ENCODE measurements at places on chromosomes 6 and 20. TPM values are rescaled to one million over a fixed set of nuclear protein-coding genes. Genes with fewer than 3 reads are reported as not detected.

PACSIN1 gene
- not detected for total RNA-seq

GMNN gene
- 8.1 TPM for total RNA-seq

ITCH gene
- 42.8 TPM for total RNA-seq

MMP24 gene
- total RNA-seq = not detected

MRAP2 gene
- 47.3 TPM for total RNA-seq

OR12D3 gene
- not detected for total RNA-seq

SLC17A1 gene
- not detected for total RNA-seq

NPBWR2 gene
- not detected for total RNA-seq

KAT14 gene
- 1.7 TPM for total RNA-seq

CCN5 gene
- total RNA-seq = 377 TPM

ZNF334 gene
- not detected for total RNA-seq

SCGN gene
- not detected for total RNA-seq

TOMM34 gene
- total RNA-seq = 11.1 TPM

BTNL2 gene
- not detected for total RNA-seq

GLYATL3 gene
- not detected for total RNA-seq

SLC22A2 gene
- not detected for total RNA-seq

PDE7B gene
- total RNA-seq = 6.0 TPM

PSORS1C2 gene
- total RNA-seq = 5.2 TPM

COX7A2 gene
- total RNA-seq = 360 TPM

PSMB9 gene
- total RNA-seq = 42.8 TPM

COL12A1 gene
- total RNA-seq = 140 TPM

MOG gene
- total RNA-seq = not detected

GMPR gene
- 18.4 TPM for total RNA-seq

LRRC73 gene
- total RNA-seq = not detected

AVP gene
- not detected for total RNA-seq

GRIK2 gene
- not detected for total RNA-seq

HLA-F gene
- total RNA-seq = 75.0 TPM

MICAL1 gene
- total RNA-seq = 55.6 TPM

TOX2 gene
- total RNA-seq = 47.0 TPM

NUP153 gene
- 11.8 TPM for total RNA-seq

DEFB116 gene
- total RNA-seq = not detected

ZNF311 gene
- total RNA-seq = not detected

NR2E1 gene
- total RNA-seq = not detected

PAK5 gene
- not detected for total RNA-seq

FOXC1 gene
- 125 TPM for total RNA-seq

SLC26A8 gene
- not detected for total RNA-seq

CENPW gene
- not detected for total RNA-seq

COX4I2 gene
- total RNA-seq = 61.4 TPM

EPHA7 gene
- total RNA-seq = 0.43 TPM

ABHD16B gene
- not detected for total RNA-seq

MATN4 gene
- total RNA-seq = 0.21 TPM

TCP11 gene
- total RNA-seq = 0.43 TPM

ADGRF5 gene
- total RNA-seq = 29.6 TPM

TNNC2 gene
- total RNA-seq = not detected

MRPL2 gene
- 42.3 TPM for total RNA-seq

NT5DC1 gene
- total RNA-seq = 4.6 TPM

TMEM244 gene
- not detected for total RNA-seq

ILRUN gene
- 69.6 TPM for total RNA-seq

SPAG4 gene
- total RNA-seq = 35.3 TPM

DDX39B gene
- 134 TPM for total RNA-seq

STXBP5 gene
- 13.6 TPM for total RNA-seq

RAET1E gene
- total RNA-seq = not detected

NOX3 gene
- total RNA-seq = not detected

TRIM40 gene
- total RNA-seq = not detected

ID4 gene
- 103 TPM for total RNA-seq

TENT5A gene
- 9.6 TPM for total RNA-seq

CD40 gene
- 34.7 TPM for total RNA-seq

LY6G6C gene
- total RNA-seq = not detected

PSMF1 gene
- 46.8 TPM for total RNA-seq

All from ascending aorta (tissue), 2 donors.